Stimulated activated effector memory CD8-positive, alpha-beta T cell treated with anti-CD3 and anti-CD28 coated beads, Interleukin-12 subunit alpha, Interleukin-12 subunit beta, amount 100 ng/mL, for 72 hours (primary cell): ENCODE measurements at places on chromosomes 2 and 18.

DNA sequence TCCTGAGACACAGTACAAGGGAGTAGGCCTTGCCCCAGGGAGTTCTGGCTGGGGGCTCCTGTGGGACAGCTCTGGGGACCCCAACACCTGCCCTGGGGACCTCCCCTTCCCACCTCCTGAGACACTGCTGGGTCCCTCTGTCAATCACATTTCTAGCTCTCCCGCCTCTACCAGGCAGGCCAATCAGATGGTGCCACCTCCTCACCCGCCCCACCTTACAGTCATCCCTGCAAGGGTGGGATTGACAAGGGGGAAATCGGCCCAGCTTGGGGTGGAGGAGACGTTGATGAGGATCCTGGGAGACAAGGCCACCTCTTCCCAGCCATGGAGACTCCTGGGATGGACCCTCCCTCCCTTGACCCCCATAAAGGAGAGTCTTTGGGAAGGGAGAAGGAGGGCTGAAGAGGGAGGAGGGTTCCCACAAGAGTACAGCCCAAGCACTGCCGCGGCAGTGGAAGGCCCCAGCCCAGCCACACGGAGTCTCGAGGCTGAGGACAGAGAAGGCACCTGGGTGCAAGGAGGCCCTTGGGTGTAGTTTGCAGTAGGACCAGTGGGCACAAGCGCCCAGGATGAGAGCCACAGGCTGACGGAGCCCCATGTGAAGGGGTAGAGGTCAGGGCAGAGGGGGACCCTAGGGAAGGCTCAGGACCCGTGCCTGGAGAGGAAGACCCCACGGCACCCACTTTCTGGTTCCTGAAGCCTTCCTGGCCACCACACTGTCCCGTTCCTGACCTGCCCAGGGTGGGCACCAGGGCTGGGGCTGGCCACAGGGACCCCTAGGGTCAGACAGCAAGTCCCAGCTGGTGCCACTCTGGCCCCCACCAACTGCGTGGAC lies 109.9 kb upstream of the OTOS start:
- DNase-seq: no peak

GRCh38 chr2:190540048-190540447 lies 5.5 kb upstream of the NEMP2 start:
- DNase-seq: no peak

GRCh38 chr2:1665761-1666505 lies 78.4 kb downstream of the PXDN start:
- DNase-seq: no peak

DNA sequence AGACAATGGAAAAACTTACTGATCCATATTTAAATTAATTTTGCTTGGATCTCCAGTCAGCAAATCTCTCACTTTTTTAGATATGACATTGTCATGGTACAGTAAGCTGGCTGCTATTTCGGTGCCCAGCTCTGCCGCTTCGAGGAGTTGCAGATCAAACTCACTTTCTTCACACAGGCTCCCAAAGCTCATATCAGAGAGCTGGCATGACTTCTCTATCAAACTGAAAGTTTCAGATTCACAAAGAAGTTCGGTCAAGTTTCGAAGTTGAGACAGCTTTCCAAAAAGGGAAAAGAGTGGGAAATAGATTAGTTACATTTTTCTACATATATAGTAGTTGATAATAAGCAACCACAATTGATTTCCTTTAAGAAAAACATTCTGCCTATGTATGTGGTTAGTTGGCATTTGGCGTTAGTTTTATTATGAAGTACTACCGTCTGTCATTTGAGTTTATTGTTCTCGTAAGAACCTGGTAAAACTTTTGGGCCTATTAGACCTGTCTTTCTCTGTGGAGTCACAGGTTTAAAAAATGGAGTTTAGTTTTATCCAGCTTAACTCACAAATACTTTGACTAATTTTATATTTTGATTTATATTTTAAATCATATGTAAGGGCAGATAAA lies 118.8 kb downstream of the ABCA12 start:
- no peak for DNase-seq

- DNase-seq: no peak
Observed at GRCh38 chr2:176553685-176554100, 284.5 kb downstream of the MTX2 start.

GRCh38 chr18:58860747-58861231 lies 3.9 kb upstream of the ZNF532 start:
- no peak for DNase-seq

DNA sequence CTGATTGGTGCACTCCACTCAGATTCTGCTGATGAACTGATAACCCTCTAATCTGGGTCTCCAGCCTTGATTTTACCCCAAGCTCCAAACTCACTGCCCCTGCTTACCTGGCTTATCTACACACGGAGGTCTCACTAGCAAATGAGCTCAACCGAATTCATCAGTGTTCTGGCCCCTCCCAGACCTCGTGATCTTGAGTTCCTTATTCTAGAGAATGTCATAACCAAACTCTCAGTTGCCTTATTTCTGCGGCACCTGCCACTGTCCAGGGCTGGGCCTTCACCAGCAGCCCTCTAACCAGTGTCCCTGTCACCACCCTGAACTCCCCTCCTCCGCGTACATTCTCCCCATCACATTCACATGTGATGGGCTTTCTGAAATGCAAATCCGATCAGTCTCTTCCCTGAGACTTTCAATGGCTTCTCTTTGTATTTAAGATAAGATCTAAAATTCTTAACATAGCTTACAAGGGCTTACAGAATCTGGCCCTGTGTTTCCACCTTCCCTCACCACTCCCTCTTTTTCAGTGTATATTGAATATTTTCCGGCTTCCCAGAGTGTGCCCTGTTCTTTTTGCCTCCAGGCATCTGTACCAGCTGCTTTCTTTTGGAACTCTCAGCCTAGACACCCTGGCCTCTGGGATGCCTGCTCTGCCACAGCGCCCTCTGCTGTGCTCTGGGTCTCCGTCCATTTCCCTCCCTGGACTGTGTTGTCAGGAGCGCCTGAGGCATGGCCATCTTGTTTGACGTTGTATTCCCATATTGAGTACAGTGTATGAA lies 31.1 kb downstream of the NAB1 start:
- DNase-seq: peak; percentile 74

DNA sequence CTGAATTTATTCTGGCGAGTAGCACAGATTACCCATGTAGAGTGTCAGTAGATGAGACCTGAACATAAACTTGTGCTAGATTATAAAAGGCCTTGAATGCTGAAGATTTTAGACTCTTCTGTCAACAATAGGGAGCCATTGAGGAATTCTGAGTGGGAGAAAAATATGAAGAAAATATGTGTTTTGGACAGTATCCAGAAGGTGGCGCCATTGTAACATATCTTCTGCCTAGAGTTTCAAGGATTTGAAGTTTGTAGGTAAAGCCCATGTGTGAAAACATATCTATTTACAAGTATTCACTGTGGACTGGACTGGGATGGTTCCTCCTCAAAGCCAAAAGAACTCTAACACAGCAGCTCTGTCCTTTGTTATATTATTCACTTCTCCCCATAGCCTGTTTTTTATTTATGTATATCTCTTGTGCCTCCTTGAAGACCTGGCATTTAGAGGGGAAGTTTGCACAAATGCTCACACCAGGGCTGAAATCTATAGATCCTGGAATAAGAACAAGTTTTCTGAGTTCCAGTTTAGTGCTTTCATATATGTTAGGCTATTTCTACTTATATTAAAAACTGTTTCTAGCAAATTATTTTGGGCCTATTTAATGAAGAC lies 124.9 kb downstream of the RDH14 start:
- no peak for DNase-seq

DNA sequence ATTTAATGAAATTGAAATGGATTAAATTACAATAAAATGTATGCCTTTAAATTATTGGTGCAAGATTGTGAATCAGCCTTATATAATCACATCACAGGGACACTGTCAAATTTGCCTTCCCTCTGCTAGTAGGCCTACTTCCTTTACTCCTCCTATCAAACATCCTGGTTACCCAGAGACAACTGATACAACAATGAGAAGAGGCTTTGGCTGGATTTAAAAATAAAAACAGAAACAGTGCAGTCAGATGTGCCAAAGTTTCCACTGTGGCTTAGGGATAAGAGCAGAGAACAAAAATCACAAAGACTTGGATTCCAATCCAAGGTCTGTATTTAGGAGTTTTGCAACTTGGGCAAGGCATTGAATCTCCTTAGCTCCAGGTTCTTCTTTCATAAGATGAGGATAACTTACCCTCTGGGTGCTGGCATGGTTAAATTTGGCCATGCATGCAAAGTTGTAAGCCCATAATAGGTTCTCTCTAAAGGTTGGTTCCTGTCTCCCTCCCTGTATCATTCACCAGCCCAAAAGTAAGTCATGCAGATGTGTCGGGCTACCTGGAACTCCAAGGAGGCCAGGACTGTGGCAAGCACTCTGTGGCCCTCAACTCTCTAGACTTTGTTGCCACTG lies 99.3 kb upstream of the LRATD1 start:
- DNase-seq: no peak

DNA sequence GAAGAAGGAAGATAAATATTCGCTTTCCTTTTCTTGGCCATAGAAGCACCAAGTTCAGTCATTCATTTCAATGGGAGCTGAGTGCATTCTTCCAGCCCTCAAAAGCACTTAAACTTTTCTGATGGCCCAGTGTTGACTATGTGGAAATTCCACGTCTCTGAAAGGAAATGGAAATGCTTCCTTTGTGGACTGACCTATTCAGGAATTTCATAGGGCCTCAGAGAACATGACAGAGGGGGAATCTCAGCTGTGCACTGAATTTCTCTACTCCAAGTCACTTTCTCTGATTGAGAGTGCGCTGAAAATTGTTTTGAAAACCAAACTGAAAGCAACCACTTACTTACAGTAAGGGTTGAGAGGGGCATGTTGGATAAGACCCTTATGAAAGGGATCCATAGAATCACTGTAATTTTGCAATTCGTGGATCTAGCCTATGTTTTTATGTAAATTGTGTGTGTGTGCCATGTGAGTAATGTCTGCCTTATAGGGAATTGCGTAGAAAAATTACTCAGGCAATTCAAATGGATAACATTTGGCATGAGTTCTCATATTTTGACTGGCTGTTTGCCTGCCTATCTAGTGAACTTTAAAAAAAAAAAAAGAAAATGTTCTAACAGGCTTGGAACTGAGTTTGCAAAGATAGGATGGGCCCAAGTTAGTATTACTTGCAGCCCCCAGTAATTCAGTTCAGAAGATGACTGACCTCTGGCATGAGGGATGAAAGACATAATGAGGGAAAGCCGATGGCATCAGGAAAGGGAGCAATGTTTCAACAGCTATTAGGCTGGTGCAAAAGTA lies 437.0 kb downstream of the PTPRM start:
- no peak for DNase-seq

- DNase-seq: no peak
Observed at GRCh38 chr2:37652199-37652640, 19.2 kb downstream of the CDC42EP3 start.

GRCh38 chr2:189208254-189208653 lies 28.7 kb upstream of the COL5A2 start:
- no peak for DNase-seq

DNA sequence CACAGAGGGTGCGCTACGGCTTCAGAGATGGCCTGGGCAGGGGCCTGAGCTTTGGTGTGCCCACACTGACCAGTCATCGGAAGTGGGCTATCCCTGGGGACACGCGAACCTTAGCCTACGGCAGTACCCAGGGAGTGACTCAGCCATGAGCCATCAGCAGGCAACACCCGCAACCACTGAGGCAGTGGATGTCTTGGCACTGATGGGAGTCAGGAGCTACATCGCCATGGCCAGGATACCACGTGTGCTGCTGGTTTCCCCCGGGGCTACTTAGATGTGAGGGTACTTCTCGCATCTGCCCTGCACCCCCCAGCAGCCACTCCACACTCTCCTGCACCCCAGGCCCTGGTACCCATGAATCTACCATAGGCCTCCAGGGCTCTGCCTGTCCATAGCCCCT lies 12.8 kb upstream of the HPCAL1 start:
- no peak for DNase-seq

DNA sequence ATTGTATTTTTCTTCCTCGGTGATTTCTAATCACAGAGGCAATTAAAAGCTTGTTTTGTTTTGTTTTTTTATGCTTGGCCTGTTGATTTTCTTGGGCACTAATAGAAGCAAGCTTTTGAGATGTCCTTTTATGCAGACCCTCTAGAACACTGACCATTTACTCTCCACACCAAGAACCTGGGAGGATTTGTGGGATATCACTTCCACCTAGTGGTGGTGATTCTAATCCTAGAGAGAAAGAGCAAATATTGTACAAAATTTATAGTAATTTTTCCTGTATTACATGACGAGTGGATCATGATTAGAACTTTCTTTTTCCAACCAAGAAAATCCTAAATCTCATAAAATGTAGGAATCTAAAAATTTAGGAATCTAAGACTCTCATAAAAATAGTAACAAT lies 23.4 kb downstream of the NEMP2 start:
- DNase-seq: no peak

GRCh38 chr2:157238296-157238695 lies 19.2 kb upstream of the GALNT5 start:
- no peak for DNase-seq

GRCh38 chr18:2997429-2997828 lies 15.5 kb downstream of the LPIN2 start:
- no peak for DNase-seq

- DNase-seq: no peak
Observed at GRCh38 chr18:7000484-7001096, 117.0 kb downstream of the LAMA1 start.

GRCh38 chr2:66748939-66749338 lies 314.0 kb downstream of the MEIS1 start:
- DNase-seq: no peak

- DNase-seq: no peak
Observed at GRCh38 chr2:71635798-71636197, 182.4 kb downstream of the DYSF start.

DNA sequence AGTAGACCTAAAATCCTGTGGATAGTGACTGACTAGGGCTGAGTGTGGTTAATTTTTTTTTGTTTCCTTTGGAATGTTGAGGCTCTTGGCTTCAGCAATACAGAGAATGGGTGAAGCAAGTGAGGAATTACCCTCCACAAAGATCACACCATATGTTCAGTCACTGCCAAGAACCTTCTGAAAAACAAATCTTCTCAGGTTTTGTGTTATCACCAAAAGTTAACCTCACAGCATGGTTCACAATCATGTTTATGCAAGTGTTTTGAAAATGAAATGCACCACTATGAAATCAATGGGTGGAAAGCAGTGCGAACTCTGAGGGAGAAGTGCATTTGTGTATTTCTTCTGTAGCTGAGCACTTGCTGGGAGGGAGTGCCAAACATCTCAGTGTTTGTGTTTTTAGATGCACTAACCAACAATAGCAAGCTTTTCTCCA lies 44.4 kb downstream of the SPATS2L start:
- DNase-seq: no peak

- no peak for DNase-seq
Observed at GRCh38 chr2:117745537-117745936, 69.0 kb upstream of the DDX18 start.

DNA sequence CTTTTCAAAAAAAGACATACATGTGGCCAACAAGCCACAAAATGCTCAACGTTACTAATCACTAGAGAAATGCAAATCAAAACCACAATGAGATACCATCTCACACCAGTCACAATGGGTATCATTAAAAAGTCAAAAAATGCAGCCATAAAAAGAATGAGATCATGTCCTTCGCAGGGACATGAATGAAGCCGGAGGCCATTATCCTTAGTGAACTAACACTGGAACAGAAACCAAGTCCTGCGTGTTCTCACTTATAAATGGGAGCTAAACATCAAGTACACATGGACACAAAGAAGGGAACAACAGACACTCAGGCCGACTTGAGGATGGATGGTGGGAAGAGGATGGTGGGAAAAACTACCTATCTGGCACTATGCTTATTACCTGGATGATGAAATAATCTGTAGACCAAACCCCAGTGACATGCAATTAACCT lies 17.8 kb upstream of the ATL2 start:
- DNase-seq: no peak

GRCh38 chr2:162435676-162436075 lies 91.7 kb downstream of the GCA start:
- DNase-seq: no peak

GRCh38 chr2:219453671-219454590 lies 19.3 kb downstream of the SPEG start:
- DNase-seq: no peak
